Renal cortical epithelial cell (primary cell): ENCODE measurements at places on chromosomes 12 and 14.

GRCh38 chr14:35949920-35950513 is 123.9 kb downstream of the BRMS1L start:
- DNase-seq: peak; percentile 38

- DNase-seq: no peak
Measured at GRCh38 chr12:113180333-113180732, 4.9 kb downstream of the DDX54 start.

DNA sequence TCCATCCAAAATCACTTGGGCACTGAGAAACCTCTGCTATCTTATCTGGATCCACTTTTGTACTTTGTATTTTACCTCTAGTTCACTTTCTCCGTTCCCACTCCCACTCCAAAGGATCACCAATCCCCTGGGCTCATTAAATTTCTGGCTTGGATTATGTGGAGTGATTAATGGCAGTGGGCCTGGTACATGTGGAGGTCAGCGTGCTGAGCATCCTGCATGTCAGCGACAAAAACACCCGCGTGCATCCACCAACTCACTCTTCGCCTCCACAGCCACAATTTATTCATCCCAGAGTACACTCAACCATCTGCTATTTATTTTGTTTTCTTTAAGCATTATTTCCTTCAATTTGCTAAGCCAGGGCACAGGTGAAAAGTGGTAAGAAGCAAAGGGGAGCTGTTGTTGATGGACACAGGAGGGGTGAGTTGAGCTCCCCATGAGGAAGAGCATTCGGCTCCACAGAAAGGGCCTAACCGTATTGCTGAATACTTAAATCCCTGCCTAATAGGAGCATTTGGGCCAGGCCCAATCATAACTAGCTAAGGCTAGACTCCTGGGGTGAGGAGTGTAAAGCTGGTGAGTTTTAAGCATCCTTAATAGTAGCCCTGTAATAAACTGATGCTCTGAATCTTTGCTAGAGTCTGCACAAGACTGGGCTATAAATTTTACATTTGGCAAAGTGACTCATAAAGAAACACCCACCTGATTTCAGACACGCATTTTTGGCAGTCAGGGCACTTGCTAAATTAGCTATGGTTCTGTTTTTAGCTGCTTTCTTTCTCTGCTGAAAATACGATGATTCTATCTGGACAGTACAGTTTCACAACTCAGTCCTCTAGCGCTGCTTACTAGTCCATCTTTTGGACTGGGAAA is 137.8 kb downstream of the SLC25A21 start:
- DNase-seq: no peak

- DNase-seq: no peak
Measured at GRCh38 chr14:69613312-69614073, 2.1 kb downstream of the SUSD6 start.

- peak; percentile 81 for DNase-seq
Measured at GRCh38 chr14:22821193-22822015, 6.2 kb upstream of the SLC7A7 start.
